ENCODE measurements at places on chromosomes 7 and 10.

DNA sequence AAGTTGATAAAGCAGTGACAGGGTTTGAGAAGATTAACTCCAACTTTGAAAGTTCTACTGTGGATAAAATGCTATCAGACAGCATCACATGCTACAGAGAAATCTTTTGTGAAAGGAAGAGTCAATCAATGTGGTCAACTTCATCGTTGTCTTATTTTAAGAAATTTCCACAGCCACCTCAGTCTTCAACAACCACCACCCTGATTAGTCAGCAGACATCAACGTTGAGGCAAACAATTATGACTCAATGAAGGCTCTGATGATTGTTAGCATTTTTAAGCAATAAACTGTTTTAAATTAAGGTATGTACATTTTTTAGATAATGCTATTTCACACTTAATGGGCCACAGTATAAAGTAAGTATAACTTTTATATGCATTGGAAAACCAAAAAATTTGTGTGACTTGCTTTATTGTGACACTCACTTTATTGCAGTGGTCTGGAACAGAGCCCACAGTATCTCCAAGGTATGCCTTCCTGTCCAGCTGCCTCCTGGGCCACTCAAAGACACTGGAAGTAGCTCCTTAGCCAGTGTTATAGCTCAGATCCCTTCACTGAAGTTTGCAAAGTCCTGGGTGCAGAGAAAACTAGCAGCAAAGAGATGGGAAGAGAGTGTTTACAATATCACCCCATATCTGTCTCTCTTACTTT lies 293.1 kb downstream of the ARHGAP12 start:
- DNase-seq, result no peak

GRCh38 chr10:51700228-51700817 lies 928 bp upstream of the CSTF2T start:
- DNase-seq, result no peak

- DNase-seq, result no peak
Measured at GRCh38 chr7:77351539-77352004, 64.6 kb downstream of the GSAP start.

DNA sequence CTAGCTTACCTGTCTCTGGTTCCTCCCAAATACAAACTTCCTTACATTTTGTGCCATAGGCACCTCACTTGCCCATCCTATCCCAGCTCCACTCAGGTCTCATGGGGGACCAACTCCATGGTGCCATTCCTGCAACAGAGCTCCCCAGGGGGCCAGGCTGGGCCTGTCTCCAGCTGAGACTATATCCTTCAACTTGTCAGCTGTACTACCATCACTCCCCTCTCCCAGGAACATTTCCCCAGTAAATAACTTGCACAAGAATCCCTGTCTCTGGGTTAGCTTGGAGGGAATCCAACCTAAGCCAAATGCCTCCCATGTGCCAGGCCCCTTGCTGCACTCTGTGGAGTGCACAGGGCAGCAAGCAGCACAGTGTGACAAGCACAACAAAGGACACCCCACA lies 33.2 kb downstream of the FRMPD2 start:
- no peak for DNase-seq

- no peak for DNase-seq
Measured at GRCh38 chr7:127713758-127714157, 61.8 kb downstream of the SND1 start.

- no peak for DNase-seq
Measured at GRCh38 chr7:22572292-22572691, 72.3 kb upstream of the STEAP1B start.

GRCh38 chr10:5014936-5015335 lies 11.3 kb upstream of the AKR1C2 start:
- DNase-seq, result no peak

DNA sequence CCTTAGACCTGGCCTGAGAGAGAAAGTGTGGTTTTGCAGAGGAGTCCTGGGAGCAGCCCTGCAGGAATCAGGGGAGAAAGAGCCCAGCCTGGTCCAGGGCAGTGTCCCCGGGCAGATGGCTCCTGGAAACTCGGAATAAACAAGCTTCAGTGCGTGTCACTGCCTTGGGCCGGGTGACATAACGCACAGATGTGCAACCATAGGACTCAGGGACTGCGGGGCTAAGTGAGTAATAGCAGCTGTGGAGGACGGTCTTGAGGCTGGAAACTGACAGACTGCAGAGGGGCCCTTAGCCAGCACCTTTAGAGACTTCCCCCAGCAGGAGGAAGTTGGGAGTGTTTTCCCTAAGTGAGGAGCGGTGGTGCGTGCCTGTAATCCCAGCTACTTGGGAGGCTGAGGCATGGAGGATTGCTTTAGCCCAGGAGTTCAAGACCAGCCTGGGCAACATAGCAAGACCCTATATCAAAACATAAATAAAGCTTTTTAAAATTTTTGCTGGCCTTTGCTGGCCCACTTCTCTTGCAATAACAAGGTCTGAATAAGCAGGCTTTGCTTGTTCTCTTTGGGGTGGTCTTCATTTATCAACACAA lies 5.3 kb upstream of the CLIP2 start:
- DNase-seq, result no peak

- no peak for DNase-seq
Measured at GRCh38 chr7:89456556-89456955, 661.0 kb upstream of the TEX47 start.

DNA sequence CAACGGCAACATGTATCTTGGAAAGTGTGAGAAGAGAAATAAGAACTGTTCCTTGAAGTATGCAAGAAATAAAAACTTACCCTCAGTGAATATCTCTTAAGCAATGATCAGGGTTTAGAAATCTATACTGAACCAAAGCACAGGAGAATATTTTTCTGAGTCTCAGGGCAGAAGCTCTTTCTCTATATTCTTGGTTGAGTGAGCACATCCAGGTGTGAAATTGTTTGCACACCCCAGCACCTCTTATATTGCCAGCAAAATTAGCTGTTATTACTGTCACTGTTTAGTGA lies 8.4 kb downstream of the DLX6 start:
- no peak for DNase-seq

GRCh38 chr10:91043173-91043910 lies 122.5 kb upstream of the ANKRD1 start:
- DNase-seq, result no peak

GRCh38 chr7:70698219-70698832 lies 433.6 kb upstream of the GALNT17 start:
- DNase-seq, result no peak

DNA sequence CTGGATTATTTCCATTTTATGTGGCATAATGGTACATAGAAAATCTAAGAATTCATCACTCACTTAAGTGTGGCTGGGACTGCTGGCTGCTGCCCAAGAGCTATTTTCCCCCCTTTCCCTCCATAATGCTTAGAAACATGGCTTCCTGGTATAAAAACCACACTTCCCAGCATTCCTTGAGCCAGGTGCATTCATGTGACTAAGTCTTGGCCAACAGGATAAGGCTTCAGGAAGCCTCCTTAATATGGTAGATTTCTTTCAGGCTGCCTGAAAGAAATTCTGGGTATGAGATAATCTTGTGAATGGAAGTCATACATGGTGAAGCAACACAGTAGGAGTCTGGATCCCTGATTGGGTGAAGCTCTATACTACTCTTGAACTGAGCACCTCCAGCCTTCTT lies 178.0 kb downstream of the JAZF1 start:
- DNase-seq, result no peak

DNA sequence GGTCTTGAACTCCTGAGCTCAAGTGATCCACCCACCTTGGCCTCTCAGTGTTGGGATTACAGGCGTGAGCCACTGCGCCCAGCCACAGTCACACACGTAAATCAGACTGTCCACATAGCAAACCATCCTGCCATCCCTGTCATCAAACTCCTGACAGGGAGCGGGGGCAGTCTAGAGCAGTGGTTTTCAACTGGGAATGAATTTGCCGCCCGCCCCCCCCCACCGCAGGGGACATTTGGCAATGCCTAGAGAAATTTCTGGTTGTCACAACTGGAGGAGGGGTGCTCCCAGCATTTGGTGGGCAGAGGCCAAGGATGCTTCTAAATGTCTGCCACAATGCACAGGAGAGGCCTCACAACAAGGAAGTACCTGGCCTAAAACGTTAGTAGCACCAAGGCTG lies 24.1 kb downstream of the CAMK2G start:
- DNase-seq, result no peak

GRCh38 chr10:104317269-104317710 lies 21.0 kb downstream of the ITPRIP start:
- DNase-seq, result no peak

DNA sequence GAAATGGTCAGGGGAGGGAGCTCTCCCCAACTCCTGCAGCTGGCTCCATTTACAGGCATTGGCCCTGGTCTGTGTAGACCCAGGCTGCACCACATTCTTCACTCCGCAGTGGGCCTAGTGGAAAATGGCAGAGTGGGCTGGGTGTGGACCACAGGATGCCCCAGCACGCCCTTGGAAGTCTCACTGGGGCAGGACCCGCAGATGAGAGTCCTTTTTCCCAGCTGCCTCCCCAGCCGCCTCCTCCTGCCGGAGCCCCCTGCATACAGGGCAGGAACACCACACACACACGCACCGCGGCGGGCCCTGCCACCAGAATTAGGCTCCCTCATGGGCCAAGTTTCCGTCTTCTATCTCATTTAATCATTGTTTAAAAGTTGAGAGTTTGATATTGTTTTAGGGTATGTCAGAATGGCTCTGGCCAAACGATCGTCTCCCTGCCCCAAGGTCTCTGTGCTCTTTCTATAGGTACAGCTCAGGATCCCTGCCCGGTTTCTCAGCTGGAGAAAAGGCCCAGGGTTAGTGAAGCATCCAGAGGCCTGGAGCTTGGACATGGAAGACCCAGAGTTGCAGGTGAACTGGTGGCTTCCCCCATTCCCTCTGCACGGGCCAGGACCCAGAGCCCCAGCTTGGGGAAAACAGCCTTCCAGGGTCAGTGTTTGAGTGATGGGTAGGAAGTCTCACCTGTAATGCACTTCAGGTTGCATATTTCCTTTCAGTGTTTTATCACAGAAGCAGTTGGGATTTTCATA lies 42.0 kb downstream of the ZNF467 start:
- DNase-seq, result no peak

GRCh38 chr7:77415823-77416620 lies at the start of gene GSAP:
Gene GSAP (minus strand): TSS chr7:77416349. CDS start chr7:77416321, 28 bp downstream.
- no peak for DNase-seq

- DNase-seq, result no peak
Measured at GRCh38 chr7:66429498-66430163, 199.1 kb upstream of the KCTD7 start.

GRCh38 chr10:34113504-34114225 lies 701.4 kb downstream of the PARD3 start:
- DNase-seq, result no peak

DNA sequence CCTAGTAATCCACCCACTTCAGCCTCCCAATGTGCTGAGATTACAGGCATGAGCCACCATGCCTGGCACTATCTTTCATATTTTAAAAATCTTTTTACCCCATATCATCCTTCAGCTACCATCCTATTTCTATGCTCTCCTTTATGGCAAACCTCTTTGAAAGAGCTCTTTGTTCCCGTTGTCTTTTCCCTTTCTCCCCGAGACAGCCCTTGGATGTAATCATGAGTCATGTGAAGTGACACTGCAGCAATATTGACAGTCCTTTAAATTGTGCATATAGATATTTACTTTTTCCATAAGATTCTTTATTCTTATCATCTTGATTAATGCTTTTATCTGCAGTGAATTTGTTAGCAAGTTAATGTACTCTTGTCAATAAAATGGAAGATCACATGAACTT lies 286.6 kb downstream of the ANKRD7 start:
- no peak for DNase-seq

GRCh38 chr7:101553771-101554445 lies 75.2 kb downstream of the MYL10 start:
- no peak for DNase-seq

DNA sequence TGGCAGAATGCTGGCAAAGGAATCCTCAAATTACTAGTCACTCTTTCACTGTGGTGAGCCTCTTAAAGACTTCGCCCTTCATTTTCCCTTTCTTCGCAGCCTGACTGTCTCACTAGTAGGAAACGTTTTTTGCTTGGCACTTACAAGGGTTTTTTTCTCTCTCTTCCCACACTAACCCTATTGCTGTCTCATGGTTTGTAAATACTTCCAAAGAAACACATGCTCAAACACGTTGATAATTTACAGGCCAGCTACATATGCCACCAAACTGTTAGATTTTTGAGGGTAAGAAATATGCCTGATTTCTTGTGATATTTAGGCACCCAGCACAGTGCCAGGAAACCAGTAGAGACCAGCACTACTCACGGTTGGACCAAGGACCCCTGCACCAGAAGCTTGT lies 248.3 kb upstream of the YAE1 start:
- no peak for DNase-seq

DNA sequence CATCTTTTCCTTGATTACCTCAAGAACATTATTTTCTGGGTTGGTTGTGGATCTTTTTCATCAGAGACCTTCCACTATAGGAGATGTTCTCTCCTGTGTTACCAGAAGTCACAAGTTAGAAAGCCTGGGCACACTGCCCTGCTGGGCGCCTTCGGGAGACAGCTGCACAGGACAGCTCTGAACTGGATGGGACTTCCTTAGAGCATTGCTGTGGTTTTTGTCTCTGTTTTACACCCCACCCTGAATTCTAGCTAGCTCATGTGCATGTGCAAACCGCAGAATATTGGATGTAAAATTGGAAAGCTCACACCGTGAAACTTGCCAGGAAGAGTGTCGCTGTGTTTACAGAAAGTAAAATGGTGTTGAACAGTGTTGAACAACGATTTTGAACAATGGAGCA lies 54.4 kb upstream of the SEC61G start:
- no peak for DNase-seq

DNA sequence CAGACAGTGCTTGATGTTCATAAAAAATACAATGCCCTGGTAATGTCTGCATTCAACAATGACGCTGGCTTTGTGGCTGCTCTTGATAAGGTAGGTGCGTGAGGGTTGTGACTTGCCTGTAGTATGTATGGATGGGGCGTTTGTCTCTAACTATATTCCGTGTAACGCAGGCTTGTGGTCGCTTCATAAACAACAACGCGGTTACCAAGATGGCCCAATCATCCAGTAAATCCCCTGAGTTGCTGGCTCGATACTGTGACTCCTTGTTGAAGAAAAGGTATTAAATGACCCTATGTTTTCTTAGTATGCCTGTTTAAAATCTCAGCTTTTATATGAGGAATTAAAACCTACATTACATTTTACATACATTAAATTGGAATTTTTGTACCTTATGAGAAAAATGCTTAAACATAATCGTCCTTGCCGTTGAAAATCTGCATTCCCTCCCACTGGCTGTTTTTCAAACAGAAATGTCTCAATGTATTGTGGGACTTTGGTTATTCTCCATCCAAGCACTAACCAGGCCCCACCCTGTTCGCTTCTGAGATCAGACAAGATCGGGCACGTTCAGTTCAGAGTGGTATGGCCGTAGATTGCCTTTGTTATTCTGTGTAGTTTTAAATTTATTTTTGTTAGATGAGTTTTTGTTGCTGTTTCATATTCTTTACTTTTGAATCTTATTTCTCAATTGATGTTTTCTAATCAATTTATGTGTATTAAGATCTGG lies 85.3 kb downstream of the CUL1 start:
- no peak for DNase-seq

Data from stimulated activated CD4-positive, alpha-beta T cell treated with anti-CD3 and anti-CD28 coated beads, Interleukin-1b, Interleukin-23, amount 100 ng/mL, for 1 hour (primary cell).